HFFc6 (cell line): ENCODE measurements at places on chromosomes 1 and 21.
A peak's percentile ranks its signal among the peaks of the same experiment; 100 is the strongest.

DNA sequence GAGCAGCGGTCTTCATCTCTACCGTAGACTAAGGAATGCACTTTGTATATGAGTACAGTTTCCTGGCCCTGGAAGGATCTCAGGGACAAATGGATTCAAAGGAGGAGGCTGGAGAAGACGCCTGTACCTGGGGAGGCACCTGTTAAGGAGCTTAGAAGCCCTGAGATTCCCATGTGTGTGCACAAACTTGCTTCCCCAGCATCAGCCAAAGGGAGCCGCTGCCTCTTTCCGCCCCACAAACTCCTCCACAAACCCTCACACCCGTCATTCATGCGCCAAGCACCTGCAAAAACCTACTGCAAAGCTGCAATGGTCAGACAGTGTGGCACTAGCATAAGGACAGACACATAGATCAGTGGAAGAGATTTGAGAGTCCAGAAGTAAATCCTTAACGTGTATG is 54.5 kb downstream of the RRAGC start:
- no peak for DNase-seq

- DNase-seq, result no peak
These were observed 79.6 kb downstream of the SASS6 start for GRCh38 chr1:100053119-100053518.

DNA sequence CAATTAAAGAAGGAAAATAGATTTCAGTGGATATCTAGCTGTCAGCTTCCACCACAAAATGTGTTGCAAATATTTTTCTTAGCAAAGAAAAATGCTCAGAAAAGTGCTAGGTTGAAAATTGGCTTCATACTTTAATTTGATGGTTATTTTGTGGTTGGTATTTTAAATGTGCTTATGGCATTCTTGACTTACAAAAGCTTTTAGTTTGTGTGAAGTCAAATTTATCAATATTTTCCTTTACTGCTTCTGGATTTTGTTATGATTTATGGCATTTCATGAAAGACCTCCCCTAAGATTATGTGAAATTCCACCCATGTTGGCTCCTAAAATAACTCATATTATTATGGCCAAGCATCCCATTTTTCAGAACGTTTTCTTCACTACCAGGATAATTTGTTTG is 51.5 kb downstream of the PSMG1 start:
- no peak for DNase-seq

DNA sequence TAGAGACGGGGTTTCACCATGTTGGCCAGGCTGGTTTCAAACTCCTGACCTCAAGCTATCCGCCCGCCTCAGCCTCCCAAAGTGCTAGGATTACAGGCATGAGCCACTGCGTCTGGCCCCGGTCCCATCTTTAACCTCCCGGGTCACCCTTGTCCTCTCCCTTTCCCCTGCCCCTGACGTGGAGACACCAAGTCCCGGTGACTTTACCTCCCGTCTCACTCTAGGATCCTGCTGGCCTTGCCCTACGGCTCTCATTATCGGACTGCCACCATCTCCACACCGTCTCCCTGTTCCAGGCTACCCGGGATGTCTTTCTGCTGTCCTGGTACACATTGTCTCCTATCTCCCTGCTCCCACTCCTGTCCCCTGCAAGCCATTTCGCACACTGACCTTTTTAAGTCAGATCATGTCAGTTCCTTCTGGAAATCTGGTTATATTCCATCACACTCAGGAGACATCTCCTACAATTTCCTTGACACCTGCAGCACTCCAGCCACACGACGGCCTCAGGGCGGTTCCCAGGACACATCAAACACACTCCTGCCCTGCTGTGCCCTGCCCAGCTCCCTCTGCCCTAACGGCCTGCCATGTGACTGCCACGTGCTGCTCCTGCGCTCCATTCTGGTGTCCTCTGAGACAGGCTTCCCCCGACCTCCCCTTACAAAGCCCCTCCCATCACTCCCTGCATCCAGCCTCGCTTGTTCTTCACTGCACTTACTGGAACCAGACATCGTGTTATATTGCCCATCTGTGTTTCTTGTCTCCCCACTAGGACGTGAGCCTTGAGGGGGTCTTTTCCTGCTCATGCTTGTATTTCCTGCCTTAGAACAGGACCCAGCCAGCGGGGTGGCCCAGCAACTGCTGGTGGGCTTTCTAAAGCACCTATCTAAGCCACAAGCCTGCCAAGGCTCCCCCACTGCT is 32.7 kb downstream of the TTC39A start:
- DNase-seq, result no peak

DNA sequence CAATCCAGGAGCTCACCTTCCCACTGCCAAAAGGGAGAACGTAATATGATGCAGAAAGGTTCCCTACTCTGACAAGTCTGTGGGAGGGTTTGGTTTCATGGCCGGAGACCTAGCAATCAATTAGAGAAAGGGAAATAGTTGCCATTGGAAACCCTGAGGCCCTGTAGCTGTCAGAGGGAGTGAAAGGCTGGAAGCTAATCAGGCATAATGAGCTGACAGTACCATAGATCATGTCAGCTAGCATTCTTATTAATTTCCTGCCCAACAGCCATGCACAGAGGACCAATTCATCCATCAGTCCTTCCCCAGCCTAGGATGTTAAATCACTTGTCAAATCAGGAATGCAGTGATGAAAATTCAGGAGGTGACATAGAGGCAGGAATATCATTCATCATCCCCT is 527.3 kb downstream of the PLPP3 start:
- no peak for DNase-seq

DNA sequence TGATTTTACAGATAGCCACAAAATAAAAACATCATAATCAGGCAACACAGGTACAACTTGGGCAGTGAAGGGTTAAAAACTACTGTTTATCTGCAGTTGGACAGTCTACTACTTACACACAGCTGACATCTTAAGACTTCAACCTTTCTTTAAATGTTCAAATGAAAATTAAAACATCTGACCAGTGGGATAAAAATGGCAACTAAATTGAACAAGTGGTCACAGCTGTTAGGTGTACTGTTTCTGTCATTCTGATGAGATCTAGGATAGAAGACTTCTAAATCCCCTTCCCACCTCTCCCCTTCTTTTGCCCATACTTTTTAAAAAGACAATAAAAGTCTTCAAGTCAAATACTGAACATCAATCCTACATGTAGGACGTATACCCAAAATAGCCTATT is 56.2 kb downstream of the ENAH start:
- DNase-seq, result no peak

- no peak for DNase-seq
These were observed 145.3 kb upstream of the COL6A1 start for GRCh38 chr21:45836268-45836655.

- DNase-seq, result peak; percentile 49
These were observed 9.9 kb downstream of the TOR1AIP2 start for GRCh38 chr1:179867493-179868330.

GRCh38 chr21:43733060-43733459 is 14.1 kb downstream of the PDXK start:
- DNase-seq, result no peak

DNA sequence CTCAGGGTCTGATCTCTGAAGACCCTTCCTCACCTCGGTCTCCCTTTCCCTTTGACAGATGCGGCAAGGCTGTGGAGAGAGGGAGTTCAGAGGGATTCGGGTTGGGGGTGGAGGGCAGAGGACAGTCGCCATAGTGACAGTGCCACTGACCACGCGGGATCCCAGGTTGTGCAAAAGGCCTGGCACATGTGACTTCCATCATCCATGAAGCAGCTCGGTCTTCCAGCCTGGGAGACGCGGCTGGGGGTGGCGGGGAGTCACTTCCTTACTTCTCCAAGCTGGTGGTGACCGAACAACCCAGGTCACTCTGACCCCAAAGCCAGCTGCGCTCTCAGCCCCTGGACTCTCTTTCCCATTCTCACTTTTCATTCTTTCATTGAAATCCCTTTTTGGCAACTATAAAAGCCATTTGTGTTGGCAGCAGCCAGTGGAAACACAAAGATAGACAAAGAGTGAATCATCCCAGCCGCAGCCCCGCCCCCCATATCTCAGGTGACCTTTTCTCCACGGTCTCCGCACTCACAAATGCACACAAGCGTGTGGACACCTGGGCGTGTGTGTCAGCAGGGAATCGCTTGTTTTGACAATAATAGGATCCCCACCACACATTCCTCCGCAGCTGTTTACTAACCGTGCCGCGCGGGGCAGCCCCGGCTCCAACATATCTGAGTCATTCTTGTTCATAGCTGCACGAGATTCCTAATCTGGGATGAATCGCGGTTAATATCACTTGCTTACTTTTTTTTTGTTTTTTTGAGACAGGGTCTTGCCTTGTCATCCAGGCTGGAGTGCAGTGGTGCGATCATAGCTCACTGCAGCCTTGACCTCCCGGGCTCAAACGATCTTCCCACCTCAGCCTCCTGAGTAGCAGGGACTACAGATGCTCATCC is 68.3 kb downstream of the DHRS3 start:
- DNase-seq, result peak; percentile 64

- no peak for DNase-seq
These were observed 1.4 kb upstream of the SUCO start for GRCh38 chr1:172531412-172532182.

GRCh38 chr1:71304125-71304524 is 223.3 kb upstream of the ZRANB2 start:
- no peak for DNase-seq

DNA sequence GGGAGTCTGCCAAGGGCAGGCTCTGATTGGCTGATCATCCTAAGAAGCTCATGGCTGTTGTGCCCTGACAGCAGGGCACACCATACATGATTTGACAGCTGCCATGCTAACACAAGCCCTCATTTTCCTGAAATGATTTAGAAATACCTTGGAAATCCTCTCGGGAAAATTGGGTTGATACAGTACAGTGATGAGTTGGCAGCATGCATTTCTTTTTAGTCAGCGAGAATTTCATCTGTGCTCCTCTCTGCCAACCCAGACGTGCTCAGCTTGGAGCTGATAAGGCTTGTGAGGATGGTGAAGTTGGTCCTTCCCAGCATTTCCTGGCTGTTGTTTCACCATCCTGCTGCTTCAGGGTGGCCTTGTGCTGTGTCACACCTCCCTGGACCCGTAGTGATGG is 22.6 kb upstream of the KCNQ4 start:
- DNase-seq, result peak; percentile 23

DNA sequence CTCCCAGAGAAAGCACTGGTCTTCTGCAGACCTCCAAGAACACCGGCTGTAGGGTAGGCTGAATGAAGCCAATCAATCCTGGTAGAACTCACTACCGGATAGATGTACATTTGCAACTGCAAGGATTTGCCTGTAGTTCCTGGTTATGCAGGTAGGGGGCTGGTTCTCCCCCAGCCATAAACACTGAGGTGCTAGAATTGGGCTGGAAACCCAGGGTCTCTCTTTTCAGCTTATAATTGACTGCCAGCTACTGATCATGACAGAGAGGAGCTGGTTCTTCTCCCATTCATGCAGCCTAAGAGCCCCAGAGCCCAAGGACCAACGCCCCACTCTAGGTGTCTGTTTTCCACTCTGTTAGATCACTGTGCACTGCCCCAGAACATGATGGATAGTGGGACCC is 21.5 kb upstream of the MTARC2 start:
- no peak for DNase-seq

GRCh38 chr1:24553931-24554330 is 2.0 kb upstream of the NCMAP start:
- DNase-seq, result no peak

- no peak for DNase-seq
These were observed 5.0 kb downstream of the CSRP1 start for GRCh38 chr1:201501812-201502510.

- no peak for DNase-seq
These were observed 95.1 kb upstream of the F3 start for GRCh38 chr1:94636624-94637023.

GRCh38 chr1:186454981-186455380 is 5.9 kb downstream of the PDC start:
- no peak for DNase-seq
